ENCODE measurements at places on chromosomes 3 and 15.

DNA sequence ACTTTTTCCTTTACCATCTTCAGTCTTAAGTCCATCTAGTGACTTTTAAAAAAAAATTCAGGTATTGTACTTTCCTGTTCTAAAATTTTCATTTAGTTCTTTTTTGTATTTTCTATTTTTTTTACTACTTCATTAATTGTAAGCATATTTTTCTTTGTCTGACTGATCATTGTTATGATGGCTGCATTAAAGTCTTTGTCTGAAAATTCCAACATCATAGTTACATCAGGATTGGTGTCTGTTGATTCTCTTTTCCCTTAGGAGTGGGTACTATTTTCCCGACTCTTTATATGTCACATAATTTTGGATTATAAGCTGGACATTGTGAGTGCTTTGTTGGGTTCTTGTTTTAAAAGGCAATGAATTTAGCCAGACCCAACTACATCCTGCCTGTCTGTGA is 34.9 kb upstream of the POLR2M start:
- no peak for DNase-seq

DNA sequence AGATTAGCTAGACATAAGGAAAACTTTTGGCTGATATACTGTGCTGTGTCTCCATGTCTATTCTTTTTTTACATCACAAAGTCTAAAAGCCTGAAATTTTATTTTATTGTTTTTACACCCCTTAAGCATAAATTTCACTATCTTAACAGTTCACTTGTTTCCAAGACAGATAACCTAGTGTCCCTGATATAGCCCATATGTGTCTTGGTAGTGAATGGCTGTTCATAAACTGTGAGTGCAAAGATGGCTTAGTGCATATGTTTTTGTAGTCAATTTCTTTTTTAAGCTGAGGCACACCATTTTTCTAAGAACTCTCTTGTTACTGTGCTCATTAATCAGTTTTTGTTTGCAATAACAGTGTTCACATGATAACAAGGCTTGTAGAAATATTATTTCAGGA is 381.1 kb downstream of the OXSM start:
- DNase-seq: no peak

DNA sequence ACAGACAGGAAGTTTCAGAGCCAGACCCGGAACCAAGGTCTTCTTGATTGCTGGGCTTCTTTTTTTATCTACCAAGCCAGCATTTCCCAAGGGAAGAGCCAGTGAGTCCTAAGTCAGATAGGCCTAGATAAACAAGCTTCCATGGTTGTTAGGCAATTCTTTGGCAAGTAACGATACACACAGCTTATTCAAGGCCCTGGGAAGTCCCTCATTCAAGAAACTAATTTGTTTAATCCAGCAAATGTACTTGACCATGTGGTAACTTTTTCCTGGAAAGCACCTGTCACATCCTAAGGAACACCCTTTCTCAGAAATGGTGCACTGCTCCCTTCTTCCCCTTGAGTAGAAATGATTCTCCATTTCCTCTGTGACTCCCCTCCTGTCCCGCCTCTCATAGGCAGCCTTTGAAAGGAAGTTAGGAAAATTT is 209.9 kb downstream of the ITPR1 start:
- no peak for DNase-seq

DNA sequence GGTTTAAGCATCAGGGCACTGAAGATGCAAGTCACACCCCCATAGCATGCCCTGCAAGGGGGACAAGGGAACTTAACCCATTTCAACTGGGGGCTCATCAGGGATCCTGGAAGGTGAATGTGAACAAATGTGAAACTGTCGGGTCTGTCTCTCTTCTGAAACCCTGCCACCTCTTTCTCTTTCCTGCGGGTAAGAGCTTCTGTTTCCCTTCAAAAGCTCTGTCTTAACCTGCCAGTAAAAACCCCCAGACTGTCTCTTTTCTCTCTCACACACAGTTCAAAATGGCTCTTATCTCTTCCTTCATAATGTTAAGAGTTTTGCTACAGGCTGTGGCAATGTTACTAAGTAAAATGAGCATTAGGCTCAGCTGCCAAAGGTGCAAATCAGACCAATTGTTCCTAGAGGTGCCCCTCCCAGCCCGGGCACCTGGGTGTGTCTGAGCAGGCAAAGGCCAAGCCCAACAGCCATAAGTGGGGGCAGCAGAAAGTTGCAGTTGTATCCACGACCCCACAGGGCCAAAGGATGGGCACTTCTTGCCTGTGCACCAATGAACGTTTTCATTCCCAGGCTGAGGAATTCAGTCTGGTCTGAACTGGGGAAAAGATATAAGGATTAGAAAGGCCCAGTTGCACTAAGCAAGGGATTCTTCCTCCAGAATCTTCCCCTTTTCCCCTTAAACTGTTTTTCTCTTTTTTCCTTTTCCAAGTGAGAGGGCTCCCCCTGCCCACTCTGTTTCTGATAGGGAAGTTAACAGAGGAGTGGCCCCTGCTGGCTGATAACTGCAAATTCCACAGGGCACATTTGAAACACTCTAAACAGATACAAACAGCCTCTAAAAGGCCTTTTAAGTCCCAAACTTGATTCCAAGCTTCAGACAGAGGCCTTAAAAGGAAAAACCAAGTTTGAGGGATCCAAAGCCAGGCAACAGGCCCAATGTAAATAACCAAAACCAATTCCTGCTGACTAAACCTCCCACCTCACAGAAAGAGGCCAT is 113.8 kb upstream of the EPHA6 start:
- no peak for DNase-seq

DNA sequence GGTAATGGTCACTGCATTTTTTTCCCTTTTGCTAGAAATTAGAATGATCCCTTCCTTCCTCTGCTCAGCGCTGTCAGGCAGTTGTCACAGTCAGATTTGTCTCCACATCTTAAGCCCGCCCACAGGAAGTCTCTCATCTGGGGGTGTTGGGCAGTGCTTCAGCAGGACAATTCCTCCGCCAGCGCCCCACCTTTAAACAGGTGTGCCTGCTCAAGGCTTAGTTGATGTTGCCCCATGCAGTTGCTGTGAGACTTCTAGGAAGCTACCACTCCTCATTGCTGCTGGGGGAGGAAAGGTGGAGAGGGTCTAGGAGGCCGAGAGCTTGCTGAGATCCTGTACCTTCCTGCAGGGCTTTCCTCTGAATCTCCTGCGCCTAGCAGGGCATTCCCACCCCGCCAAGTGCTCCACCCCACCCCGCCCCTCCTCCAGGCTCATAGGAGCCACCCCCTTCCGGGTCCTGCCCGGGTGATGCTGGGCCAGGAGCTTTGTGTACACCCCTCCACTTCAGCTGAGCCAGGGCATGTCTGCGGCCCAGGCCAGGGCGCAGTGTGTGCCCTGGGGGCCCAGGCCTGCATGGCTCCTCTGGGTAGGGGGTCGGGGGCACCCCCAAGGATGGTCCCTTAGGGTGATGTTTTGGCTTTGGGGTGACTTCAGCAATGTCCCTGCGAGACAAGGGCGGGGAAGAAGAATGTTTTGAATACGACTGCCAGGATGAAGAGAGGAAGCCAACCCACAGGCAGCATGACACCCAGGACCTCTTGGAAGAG is 68.7 kb downstream of the TRAK1 start:
- no peak for DNase-seq

GRCh38 chr15:78329625-78330024 is 10.5 kb upstream of the CRABP1 start:
- DNase-seq: no peak

GRCh38 chr3:53749448-53749847 is 96.8 kb downstream of the CHDH start:
- no peak for DNase-seq

- no peak for DNase-seq
These were observed 35.7 kb downstream of the PYGO1 start for GRCh38 chr15:55552451-55552850.

DNA sequence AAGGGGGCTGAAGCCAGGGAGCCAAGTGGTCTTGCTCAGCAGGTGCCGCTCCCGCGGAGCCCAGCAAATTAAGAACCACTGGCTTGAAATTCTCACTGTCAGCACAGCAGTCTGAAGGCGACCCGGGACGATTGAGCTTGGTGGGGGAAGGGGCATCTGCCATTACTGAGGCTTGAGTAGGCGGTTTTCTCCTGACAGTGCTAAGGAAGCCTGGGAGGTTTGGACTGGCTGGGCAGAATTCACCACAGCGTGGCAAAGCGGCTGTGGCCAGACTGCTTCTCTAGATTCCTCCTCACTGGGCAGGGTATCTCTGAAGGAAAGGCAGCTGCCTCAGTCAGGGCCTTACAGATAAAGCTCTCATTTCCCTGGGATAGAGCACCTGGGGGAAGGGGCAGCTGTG is 57.0 kb upstream of the GPR149 start:
- no peak for DNase-seq

GRCh38 chr3:172853005-172853404 is 102.5 kb downstream of the ECT2 start:
- no peak for DNase-seq

- no peak for DNase-seq
These were observed 118.6 kb upstream of the CNTN4 start for GRCh38 chr3:1979961-1980615.

DNA sequence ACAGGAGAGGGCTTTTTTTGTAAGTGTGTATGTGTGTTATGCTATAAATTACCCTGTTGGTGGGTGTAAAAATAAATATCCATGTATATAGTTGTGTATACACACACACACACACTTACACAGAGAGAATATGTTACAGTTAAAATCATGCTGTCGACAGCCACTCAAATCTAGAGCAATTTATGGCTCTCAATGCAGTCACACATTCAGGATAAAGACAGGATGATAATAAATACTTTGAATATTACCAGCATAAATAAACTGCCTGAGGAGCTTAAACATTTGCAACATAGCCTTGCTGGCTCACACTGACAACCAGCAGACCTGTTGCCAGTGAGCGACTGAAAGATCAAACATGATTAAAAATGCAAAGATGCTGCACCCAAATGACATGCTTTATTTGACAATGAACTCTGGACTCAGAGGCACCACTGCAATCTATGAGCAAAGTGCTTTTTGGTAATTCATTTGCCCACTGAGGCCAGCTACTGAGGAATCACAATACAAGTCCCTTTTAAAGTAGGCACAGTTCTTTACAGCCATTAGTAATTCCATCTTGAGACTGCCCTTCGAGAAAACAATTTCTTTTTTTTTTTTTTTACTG is 458.9 kb downstream of the FHIT start:
- DNase-seq: no peak

DNA sequence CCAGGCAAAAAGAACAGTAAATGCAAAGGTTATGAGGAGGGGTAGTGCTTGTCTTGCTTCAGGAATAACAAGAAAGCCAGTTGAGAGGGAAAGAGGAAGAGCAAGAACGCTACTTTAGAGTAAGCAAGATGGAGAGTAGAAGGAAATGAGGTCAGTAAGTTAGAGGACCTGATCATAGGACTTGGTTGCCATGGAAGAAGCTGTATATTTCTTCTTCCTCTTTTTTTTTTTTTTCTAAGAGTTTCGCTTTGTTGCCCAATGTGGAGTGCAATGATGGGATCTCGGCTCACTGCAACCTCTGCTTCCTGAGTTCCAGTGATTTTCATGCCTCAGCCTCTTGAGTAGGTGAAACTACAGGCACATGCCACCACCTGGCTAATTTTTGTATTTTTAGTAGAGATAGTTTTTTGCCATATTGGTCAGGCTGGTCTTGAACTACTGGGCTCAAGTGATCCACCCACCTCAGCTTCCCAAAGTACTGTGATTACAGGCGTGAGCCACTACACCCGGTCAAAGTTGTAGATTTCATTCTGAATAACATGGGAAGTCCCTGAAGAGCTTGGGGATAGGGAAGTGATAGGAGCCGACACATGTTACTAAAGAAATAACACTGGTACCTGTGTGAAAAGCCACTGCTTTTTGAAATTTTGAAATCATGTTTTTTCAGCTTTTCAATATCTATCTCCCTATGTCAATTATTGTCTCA is 527.9 kb upstream of the NAALADL2 start:
- DNase-seq: no peak

GRCh38 chr3:188303286-188303799 is 149.4 kb downstream of the LPP start:
- no peak for DNase-seq

- DNase-seq: peak; percentile 43
These were observed 165.6 kb downstream of the GMNC start for GRCh38 chr3:190696777-190697501.

DNA sequence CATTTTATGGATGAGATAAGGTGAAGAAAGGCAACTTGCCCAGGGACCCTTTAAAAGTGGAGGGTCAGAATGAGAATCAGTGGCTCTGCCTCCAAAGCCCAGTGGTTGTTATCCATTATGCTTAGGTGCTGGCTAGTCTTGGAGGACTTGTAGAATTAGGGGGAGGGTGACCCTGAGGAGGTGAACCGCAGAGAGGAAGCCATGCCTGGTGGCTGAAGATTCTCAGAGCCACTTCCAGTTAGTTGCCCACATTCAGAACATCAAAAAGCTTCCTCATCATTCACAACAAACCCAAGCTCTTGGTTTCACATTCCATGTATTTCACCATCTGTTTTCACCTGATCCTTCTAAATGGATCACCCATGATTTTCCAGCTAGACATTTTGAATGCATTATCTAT is 11.2 kb downstream of the EBLN2 start:
- DNase-seq: no peak

DNA sequence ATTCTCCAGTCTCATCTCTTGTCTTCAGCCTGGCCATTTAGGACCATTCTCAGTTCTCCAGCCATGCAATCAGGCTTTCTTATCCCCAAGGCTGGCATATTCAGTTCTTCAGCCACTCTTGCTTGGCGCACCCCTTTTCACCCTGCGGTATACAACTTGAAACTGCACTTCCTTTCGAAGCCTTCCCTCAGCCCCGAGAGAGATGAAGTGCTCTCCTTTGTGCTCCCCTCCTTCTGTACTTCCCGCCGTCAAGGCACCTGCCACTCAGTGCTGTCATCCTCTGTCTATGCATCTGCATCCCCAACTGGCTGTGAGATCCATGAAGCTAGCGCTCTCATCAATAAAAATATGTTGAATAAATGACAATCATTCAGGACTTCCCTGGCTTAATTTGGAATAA is 45.7 kb downstream of the MORC1 start:
- DNase-seq: no peak

GRCh38 chr3:100002599-100003350 is 111.5 kb downstream of the FILIP1L start:
- DNase-seq: no peak

- no peak for DNase-seq
These were observed 222.7 kb downstream of the ARPP21 start for GRCh38 chr3:35862057-35862456.

DNA sequence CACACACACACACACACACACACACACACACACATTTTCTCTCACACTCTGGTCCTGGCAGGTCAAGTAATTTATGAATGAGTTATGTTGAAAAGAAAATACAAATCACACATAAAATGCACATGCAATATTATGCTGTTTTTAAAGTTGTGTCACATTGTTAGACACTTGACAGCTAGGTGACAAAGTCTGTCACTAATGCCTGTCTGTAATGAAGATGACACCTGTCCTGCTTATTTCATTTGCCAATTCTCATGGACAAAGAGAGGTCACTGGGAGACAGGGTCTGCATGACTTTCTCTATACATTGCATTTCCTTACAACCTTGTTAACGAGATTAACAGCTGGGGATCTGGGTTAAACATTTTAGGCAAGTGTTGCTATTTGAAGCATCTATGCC is 71.2 kb downstream of the ARPP21 start:
- no peak for DNase-seq
